ENCODE measurements at places on chromosomes 11 and 22.
A peak's percentile ranks its signal among the peaks of the same experiment; 100 is the strongest.

GRCh38 chr11:117663821-117664220 lies 133.2 kb downstream of the DSCAML1 start:
- DNase-seq = no peak

- DNase-seq = no peak
Observed at GRCh38 chr11:7688238-7688826, 15.0 kb upstream of the CYB5R2 start.

DNA sequence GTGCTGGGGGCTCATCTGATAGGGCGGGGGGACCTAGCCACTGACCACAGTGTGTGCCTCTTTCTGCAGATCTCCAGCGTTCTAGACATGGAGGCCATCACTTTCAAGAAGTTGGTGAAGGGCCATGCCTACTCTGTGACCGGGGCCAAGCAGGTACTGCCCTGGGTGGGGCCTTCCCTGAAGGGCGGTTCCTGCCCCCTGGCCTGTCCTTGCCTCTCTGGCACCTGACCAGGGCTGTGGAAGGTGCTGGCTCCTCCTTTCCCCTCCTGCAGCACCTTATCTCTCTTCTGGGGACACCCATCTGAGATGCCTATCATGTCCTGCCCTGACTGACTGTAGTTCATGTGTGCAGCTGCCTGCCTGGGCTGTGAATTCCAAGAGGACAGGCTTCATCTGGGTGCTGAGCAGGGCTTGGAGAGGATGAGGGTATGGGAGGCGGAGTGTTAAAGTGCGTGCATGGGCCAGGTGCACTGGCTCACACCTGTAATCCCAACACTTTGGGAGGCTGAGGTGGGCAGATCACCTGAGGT lies 5.5 kb downstream of the CAPN1 start:
- peak; percentile 46 for DNase-seq

DNA sequence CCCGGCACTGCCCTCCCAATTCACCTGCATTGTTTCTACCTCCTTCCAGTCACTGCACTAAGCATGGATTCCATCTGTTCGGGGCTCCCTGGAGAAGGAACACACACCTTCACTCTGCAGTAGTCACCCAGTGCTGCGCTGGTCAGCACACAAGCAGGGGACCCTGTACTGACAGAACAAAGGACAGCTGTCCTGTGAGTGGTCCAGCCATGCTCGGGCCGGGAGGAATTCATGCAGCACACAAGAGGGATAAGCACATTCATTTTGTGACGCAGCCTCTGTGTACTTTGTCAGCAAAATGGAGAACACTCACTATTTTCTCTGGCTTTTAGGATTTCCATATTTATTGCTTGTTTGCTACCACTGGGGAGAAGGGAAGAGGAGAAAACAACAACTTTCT lies 167.3 kb downstream of the NTM start:
- no peak for DNase-seq

DNA sequence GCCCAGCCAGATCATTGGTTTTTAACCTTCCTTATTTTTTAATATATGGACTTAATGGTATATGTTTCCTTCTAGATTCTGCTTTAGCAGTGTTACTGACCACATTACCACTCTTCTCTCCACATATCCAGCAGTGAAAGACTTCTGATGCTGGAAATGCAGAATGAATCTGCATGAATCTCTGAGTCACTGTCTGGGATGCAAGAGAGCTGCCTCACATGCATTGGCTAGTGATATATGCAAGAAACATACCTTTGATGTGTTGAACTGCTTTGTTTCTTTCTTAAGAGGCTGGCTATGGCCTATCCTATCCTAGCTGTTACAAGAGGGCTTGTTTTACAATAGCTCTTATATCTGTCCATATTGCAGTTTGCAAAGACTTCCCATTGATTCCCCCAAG lies 16.6 kb upstream of the AMPD3 start:
- DNase-seq = no peak

DNA sequence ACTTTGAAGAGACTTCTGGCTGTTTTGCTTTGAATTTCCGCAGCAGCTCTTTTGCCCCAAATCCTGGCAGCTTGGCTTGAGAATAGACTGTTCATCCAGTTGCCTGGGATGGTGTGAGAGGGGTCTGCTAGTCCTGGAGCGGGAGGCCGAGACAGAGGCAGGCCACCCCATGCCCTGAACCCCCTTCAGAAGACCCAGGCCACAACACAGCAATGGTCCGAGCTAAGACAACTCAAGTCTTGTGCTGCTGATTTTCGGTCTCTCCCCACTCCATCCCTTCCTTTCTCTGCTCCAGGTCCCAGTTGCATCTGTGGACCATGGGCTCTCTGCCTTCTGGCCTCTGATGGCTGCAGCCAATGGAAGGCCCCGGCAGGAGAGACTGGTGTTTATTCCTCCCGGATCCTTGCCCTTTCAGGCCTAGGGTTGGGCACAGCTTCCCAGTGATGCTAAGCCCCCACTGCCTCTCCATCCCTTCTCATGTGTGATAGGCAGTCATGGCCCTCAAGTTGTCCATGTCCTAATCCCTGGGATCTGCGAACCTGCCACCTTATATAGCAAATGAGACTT lies 31.9 kb upstream of the TP53I11 start:
- DNase-seq = no peak

GRCh38 chr11:132427611-132428010 lies 1057.2 kb downstream of the NTM start:
- no peak for DNase-seq

DNA sequence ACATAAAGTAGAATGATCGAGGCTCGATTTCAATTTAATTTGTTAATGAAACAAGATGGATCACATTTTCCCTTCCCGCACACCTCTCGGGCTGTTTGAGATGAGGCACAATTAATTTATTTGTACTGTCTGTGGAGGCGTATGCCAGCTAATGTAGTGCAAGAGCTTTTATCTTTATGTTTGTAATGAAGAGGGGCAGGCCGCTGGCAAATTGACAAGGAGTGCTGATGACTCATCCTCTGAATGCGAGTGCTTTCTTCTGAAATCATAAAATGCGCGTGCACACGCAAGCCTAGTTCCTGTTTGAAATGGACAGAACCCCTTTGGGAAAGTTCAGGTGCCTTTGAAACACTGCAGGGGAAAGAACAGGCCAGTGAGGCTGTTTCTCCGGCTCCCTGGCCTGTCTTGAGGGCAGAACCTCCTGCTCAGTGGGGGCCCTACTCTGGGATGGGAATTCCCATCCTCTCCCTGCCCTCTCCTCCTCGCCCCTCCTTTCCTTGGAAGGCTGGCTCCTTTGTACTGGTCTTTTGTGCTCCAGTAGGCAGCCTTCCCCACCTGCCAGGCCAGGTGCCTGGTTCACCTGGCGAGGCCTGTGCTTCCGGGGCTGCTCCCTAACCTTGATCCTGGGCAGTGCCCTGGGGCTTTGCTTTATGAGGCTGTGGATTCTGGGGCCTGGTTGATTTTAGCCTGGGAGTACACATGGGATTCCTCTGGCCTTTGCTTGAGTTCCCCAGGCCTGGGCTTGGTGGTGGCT lies 50.3 kb downstream of the TEAD1 start:
- no peak for DNase-seq

GRCh38 chr11:77082838-77083565 lies 16.2 kb downstream of the CAPN5 start:
- peak; percentile 82 for DNase-seq

- DNase-seq = no peak
Observed at GRCh38 chr22:38724926-38725571, 19.3 kb downstream of the GTPBP1 start.

- DNase-seq = no peak
Observed at GRCh38 chr11:76783294-76783895, at the start of gene TSKU. TSS of gene TSKU (plus strand) at chr11:76783356. CDS start at chr11:76795617, 12,261 bp downstream.

GRCh38 chr11:64690235-64690634 lies 32.8 kb downstream of the NRXN2 start:
- DNase-seq = no peak

- no peak for DNase-seq
Observed at GRCh38 chr11:3380706-3381545, 2.0 kb upstream of the ZNF195 start.

GRCh38 chr11:3193373-3194015 lies 25.1 kb downstream of the MRGPRG start:
- no peak for DNase-seq

GRCh38 chr11:35134403-35135148 lies 4.4 kb upstream of the CD44 start:
- no peak for DNase-seq

- peak; percentile 61 for DNase-seq
Observed at GRCh38 chr11:133134314-133135173, 397.8 kb downstream of the OPCML start.

DNA sequence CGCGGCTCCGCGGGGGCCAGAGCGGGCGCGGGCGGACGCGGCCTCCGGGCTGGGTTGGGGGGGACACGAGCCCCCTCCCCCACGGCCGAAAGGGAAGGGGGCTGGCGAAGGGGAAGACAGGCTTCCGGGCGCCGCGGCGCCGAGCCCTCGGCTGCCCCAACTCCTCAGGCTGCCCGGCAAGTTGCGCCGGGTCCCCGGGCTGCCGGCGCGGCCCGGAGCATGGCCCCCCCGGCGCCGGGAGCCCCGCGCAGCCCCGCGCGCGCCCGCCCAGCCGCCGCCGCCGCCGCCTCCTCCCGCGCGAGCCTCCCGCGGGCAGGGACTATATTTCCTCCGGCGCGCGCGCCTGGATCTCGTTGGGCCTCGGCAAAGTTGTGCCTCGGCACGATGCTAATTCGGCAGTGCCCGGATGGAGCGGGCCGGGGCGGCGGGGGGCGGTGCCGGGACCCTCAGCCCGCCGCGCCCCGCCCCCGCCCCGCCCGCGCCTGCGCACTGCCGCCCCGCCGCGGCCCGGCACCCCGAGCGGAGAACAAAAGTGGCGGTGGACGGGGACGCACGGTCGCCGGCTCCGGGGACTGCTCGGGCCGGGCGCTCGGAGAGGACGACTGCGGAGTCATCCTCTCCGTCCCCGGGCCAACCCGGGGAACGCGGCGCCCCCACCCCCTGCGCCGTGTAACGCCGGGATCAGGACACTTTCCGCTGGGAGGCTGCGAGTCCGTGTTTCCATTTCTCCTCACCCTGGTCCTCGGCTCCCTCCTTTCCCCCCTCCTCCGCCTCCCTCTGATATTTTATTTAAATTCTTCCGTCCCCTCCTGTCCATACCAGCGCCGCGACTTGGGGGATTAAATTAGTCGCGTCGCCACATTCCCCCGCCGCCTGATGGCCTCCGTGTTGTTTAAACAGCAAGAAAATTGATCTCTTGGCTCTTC lies at the start of gene PHF21B:
TSS of gene PHF21B (minus strand) at position 400 of the 926 bp plus-strand sequence. CDS start 456 bp downstream, outside the sequence.
- DNase-seq = peak; percentile 74

- DNase-seq = no peak
Observed at GRCh38 chr11:92794783-92795182, 174.7 kb upstream of the MTNR1B start.

DNA sequence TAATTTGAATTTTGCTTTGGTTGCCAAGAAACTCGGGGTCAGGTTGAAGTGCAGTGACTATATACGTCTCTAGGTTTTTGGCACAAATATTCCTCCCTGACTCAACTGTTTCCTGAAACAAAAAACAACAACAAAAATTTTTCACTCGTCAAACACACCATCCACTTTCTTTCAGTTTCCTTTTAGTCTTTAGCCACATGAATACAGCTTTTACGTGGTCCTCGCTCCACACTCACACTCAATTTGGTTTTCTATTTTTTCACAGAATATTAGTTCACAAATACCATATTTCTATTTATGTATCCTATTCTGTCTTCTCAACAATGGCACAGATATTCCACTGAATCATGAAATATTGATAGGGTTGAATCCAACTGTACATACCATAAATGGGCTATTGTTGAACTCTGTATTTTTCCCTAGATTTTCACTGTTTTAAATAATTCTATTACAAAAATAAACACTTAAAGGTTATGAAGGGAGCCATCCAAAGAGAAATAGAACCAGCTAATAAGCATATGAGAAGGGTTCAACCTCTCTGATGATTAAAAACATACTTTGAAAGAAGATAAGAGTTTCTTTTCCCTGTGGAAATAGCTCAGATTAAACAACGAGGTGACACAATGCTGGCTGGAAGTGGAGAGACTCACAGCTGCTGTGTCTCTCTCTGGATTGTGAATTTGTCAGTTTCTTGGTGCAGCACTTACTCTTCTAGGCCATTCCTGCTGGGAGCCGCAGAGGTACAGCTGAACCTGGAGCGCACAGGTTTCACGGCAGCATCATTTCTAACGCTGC lies 5.1 kb upstream of the FBLN1 start:
- no peak for DNase-seq

All from activated CD8-positive, alpha-beta memory T cell treated with anti-CD3 and anti-CD28 coated beads for 24 hours (primary cell).